Calu3 (cell line): ENCODE measurements at places on chromosomes 2 and 18.

- DNase-seq, result no peak
These were observed 96.6 kb upstream of the CTDP1 start for GRCh38 chr18:79582978-79583377.

GRCh38 chr2:235267251-235267650, 226.6 kb upstream of the AGAP1 start:
- DNase-seq, result no peak

- DNase-seq, result no peak
These were observed 25.9 kb upstream of the TYMS start for GRCh38 chr18:631560-631959.

DNA sequence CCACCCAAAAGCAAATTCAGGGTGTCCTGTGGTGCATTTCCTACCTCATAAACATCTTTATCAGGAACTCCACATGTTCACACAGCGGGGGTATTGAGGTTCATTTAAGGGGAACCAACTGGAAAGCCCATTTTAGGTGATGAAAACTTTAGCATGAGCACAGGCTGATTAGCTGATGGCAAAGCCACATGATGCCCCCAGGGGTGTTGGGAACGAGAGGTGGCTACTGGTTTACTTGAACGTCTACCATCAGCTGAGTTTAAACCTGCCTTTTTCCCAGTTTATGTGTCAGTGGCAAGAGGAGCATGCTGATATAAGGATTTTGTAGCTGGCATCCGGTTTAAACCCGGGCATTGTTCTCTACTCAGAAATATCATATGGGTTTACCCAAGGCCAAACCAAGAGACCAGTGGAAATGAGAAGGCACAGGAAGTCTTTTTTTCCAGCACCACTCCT, 54.5 kb upstream of the UPP2 start:
- no peak for DNase-seq

GRCh38 chr18:8056723-8057122, 489.6 kb downstream of the PTPRM start:
- no peak for DNase-seq

- no peak for DNase-seq
These were observed 218.6 kb downstream of the HRH4 start for GRCh38 chr18:24679062-24679461.

- DNase-seq, result no peak
These were observed 961.0 kb upstream of the CDH2 start for GRCh38 chr18:29137773-29138495.

DNA sequence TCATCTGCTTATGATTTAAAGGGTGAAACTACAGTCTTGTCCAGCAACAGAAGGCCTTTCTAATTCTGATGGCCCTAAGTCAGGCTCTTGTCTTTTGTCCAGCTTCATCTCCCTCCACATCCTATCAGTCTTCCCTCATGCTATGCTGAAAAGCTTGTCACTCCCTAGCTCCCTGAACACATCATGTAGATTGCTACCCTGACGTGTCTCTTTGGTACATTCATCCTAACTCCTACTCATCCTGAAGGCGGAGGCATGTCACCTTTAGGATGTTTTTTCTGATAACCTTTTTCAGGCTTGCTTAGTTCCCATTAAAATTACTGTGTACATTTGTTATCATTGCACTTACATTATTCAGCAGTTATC, 78.4 kb upstream of the ARL5A start:
- no peak for DNase-seq

DNA sequence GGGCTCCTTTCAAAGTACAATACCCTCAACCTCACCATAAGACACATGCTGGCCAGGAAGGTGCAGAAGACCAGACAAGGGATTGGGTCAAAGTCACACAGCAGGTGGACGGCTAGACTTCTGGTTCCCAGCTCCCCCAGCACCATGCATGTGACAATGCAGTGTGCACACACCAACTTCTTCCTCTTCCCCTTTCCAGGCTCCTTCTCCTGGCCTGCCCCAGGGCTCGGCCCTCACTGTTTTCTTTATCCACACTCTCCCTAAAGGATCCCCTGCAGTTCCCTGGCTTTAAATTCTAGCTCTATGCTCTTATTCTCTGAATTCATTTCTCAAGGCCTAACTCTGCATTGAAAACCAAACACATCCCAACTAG, 82.3 kb downstream of the LOXHD1 start:
- no peak for DNase-seq

DNA sequence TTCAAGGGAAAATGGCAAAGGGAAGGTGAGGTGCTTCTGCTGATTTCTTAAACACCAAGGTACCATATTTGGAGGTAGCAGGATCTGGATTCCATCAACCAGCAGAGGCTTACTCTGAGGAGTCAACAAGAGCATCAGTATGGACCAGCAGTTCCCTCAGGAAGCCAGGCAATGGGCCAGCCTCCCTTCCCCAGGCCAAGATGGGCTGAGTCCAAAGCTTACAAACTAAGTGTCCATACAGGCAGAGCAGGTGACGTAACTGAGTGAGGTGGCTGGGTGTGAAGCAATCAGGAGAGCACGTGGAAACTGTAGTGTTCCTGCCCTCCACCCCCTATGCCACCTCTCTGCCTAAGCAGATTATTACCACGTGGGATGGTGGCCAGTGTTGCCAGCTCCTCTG, 134.2 kb upstream of the HNRNPA3 start:
- no peak for DNase-seq

- no peak for DNase-seq
These were observed 128.6 kb downstream of the NCK2 start for GRCh38 chr2:105873281-105873680.

DNA sequence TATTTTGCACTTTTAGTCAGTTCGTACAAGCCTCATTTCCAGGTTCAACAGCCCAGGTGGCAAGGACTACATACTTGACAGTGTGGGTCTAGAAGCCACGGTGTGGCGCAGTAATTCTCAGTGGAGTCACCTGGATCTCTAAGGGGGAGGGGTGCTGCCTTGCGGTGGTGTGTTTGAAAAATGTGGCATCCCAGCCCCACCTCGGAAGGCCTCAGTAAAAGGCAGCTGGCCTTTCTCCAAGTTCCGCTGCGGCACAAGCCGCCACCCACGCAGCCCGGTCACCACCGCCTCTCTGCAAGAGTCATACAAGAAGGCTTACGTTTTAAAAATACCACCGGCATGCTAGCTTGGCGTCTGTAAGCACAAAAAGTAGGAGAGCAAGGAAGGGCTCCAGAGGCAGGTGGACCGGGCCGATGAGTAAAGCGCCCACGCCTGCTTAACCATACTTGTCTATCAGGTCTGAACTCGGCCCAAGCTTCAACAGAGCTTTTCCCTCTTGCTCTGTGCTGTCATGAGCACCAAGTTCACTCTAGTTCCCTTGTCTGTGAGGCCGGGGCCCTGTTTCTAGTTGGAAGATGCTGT, 49.5 kb downstream of the SPRED2 start:
- DNase-seq, result peak; percentile 92

DNA sequence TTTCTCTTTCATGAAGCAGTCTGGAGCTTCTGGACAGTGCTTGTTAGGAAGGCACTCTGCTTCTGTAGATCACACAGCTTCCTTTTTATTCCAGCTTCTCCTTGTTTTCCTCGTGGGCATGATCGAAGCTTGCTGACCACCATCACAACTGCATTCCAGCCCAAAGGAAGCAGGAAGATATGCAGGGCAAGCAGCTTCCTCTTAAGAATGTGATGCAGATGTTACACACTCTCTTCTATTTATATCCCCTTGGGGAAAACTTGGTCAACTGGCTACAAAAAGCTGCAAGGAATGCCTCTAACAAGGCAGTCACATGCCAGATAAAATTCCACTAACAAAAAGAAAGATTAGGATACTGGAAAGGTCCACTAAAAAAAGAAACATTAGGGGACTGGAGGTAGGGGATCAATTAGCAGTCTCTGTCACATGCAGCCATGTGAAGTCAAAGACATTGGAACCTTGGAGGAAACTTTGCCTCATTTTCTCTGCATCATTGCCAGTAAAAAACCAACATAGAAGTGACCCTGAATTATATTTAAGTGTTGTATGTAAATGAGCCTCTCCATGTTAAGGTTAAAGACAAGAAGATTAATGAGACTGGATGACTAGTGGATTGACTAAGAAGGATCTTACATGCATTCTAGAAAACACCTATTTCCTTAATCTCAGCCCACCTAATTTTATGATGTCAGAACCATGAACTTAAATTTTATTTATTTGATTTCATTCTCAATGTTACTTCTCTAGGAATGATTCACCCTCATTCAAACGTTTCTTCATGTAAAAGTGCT, 98.3 kb downstream of the NAB1 start:
- no peak for DNase-seq

GRCh38 chr2:197871780-197872456, 67.5 kb downstream of the PLCL1 start:
- no peak for DNase-seq

- no peak for DNase-seq
These were observed 24.4 kb upstream of the AAK1 start for GRCh38 chr2:69667805-69668382.

GRCh38 chr2:108625186-108625827, 91.0 kb downstream of the LIMS1 start:
- no peak for DNase-seq

GRCh38 chr2:206471524-206472062, 28.3 kb downstream of the ADAM23 start:
- DNase-seq, result no peak

- no peak for DNase-seq
These were observed 428.2 kb upstream of the ETAA1 start for GRCh38 chr2:66968946-66969345.

DNA sequence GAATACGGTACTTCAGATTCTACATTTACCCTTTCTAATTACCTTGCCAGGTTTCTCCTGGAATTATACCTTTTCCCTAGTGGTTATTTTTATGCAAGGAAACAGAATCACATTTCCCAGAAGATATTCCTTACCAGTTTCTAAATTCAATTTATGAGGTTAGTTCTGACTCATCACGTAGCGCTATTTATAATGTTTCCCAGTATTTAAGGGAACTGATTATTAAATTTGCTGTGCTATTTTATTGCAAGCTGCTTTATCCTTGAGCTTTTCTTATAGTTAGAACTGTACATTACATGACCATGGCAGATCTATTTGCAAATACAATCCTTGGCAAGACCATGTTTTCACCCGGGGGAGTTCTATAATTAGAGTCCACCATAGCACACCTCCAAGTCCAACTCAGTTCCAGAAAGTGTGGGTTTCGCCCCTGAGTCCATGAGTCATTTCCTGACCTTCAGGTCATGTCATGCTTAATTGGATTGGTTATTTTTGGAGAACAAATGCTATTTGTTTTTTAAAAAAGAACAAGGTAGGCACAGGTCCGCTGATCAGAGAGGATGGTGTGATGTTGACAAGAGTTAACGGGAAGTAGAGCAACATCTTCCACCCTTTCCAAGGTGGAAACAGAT, 126.6 kb downstream of the ZNF532 start:
- no peak for DNase-seq

- no peak for DNase-seq
These were observed 502.2 kb downstream of the NRXN1 start for GRCh38 chr2:50529600-50530218.
